ENCODE measurements at places on chromosomes 3 and 15. TPM values are rescaled to one million over a fixed set of nuclear protein-coding genes. Genes with fewer than 3 reads are reported as not detected.

- no peak for DNase-seq
These were observed 66.2 kb downstream of the SLC6A6 start for GRCh38 chr3:14468621-14468981.

DNA sequence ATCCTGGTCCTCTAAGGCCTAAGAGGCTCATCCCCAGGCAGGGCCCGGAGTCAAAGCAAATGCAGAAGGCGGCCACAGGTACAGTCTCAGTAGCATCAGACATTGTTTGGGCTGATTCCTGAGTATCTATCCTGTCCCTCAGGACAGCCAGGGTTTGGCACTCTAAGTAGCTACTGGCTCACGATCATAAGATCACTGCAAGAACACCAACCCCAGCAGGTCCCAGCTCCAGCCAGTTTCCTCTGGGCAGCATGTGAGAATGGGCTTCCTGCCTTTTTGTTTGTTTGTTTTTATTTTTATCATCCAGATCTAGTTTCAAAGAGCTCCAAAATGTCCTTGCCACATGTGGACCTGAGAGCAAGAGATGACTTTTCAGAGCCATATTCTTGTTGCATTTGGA lies 32.7 kb downstream of the LRRFIP2 start:
- DNase-seq, result no peak

GRCh38 chr3:48697952-48698351 lies 12.2 kb upstream of the NCKIPSD start:
- DNase-seq, result no peak

C3orf85 gene
- not detected for total RNA-seq

NR2E3 gene
- total RNA-seq, result not detected

DNA sequence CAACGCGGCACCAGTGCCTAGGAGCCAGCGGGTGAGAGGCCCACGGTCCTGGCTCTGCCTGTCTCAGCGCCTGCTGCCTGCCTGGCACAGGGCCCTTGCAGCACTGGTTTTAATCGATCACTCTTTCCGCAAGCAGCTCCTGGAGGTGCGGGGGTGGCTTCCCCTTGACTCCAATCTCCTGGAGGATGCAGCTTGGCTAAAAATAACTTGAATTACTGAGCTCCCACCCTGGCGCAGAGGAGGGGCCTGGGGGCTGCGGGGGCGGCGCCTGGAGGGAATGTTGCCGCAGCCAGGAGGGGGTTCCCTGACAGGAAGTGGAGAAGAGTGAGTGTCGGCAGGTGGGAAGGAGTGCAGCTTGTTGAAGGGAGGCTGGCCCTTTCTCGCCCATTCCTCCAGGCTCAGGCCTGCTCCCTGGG lies 9.9 kb upstream of the RPL29 start:
- no peak for DNase-seq

DNA sequence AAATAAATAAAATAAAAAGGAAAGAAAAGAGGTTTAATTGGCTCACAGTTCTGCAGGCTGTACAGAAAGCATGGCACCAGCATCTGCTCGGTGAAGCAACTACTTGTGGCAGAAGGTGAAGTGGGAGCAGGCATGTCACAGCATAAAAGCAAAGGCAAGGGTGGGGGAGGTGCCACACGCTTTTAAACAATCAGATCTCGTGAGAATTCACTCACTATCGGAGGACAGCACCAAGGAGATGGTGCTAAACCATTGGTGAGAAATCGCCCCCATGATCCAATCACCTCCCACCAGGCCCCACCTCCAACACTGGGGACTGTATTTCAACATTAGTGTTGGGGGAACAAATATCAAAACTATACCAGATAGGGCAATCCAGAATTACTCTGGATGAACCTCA lies 15.3 kb downstream of the SCG3 start:
- DNase-seq, result no peak

GOLGA6B gene
- not detected for total RNA-seq

Data from activated CD8-positive, alpha-beta T cell treated with anti-CD3 and anti-CD28 coated beads for 36 hours (primary cell).